Stimulated activated CD4-positive, alpha-beta T cell treated with anti-CD3 and anti-CD28 coated beads, Interleukin-12 subunit alpha, Interleukin-12 subunit beta, amount 100 ng/mL, for 24 hours (primary cell): ENCODE measurements at places on chromosomes 11 and 22.

DNA sequence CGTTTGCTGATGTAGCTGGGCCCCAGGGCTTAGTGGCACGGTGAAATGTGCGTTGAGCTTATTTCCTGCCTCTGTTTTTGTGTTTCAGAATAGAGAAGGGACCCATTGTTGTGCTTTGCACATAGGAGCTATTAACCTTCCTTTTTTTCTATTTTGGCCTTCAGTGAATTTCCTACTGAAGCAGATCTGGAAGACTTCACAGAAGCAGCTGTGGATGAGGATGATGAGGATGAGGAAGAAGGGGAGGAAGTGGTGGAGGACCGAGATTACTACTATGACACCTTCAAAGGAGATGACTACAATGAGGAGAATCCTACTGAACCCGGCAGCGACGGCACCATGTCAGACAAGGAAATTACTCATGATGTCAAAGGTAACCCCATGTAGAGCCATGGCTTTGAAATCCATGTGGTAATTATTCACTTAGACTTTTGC lies 37.4 kb upstream of the ST14 start:
- DNase-seq, result no peak

- no peak for DNase-seq
Observed at GRCh38 chr11:75598264-75598663, 36.2 kb downstream of the SERPINH1 start.

GRCh38 chr11:12106501-12106900 lies 3.9 kb upstream of the MICAL2 start:
- DNase-seq, result no peak

DNA sequence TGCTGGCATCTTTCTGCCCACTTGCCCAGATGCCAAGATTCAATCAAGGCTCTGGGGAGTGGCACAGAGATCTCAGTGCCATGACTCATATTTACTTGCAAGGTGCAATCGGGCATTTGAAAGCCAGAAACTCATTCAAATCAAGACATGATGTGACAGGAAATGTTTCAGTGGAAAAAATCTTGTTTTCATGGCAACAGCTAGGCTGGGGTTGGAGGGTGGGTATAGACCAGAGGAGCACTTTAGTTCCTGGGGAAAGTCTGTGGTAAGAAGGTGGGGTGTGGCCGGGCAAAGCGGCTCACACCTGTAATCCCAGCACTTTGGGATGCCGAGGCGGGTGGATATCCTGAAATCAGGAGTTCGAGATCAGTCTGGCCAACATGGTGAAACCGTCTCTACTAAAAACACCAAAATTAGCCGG lies 1.2 kb downstream of the MAJIN start:
- peak; percentile 20 for DNase-seq

DNA sequence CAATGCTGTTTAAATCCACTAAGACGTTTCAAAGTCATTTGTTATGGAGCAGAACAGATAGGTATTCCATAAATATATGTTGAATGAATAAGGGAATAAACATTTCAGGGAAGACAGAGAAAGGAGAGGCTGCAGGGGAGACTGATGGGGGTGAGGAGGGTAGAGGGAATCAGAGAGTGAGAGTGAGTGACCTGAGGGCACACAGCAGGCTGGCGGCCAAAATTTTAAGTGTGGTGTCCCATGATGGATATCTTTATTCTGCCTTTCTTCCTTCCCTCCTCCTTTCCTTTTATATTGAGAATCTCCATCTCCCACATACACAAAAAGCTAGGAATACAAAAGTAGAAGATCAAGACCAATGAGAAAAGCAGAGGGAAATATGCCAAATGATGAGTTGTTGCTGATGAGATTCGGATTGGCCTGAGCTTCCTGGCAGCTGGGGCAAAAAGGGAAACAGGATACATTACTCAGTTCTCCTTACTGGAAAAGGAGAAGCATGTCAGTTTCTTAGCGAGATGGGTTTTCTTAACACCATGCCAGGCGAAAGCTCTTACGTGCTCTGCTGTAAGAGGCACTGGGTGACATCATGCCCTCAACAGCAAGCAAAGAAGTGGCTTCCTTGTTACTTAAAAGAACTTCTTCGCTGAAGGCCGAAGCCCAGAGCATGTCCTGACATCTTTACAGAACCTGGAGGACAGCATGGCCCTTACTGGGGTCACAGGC lies 11.2 kb upstream of the CYTH4 start:
- no peak for DNase-seq

DNA sequence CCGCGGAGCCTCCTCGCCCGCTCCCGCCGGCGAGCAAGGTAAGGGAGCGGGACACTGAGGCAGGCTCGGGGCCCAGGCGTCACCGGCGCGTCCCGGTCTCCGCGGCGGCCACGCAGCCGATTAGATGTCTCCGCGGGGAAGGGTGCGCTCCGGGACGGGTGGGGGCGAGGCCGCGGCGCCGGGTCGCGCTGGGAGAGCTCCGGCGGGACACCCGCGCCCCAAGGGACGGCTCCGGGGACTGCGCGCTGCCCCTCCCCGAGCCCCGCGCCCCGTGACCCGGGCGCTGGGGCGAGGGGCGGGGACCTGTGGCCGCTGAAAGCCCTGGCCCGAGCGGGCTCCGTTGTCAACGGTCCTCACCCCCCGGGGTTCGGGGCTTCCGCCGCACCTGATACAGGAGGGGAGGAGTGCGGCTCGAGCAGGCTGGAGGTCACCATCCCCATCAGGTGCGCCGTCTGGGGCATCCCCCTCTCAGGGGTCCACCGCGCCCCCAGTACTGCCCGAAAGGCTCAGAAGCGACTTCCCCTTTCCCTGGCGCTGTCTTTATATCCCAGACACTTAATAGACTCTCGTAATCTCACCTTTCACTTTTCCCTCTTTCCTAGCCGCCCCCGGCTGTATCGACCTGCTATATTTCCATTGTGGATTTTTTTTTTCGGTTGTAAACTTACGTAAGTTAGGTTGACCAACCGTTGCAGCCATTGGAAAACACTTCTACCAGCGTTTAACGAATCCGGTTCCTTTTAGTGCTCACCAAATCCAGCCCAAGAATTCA lies 573 bp downstream of the PPFIA1 start:
- DNase-seq, result peak; percentile 14

DNA sequence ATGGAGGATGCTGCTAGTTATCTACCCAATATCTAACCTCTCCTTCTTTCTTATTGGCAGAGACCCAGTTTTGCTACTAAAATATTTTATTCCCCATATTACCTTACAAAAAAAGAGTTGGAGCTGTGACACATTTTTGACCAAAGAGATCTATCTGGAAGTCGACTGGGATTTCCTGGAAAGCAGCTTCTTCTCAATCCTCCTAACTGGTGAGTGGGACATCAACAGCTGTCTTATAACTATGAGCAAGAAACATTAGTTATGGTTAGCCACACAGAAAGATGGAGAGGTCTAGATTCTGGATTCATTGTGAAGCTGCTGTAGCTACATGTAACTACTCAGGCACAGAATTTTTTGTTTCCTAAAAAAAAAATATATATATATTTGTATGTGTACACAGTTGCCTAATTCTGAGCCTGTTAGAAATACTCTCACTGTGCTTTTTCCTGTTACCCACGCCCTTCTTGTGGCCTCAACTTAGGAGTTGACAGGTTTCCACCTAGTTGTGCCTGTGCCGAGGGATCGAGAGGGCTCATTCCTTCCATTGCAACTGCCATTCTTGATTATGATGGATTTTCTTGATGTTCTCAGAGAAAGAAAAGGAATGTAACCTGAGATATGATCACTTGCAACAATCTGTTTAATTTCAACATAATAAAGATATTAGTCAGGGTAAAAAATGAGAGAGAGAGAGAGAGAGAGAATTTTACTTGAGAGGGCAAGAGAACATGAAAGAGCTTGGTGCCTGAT lies 142.0 kb downstream of the SLC17A6 start:
- DNase-seq, result no peak

GRCh38 chr11:48154151-48154550 lies 62.5 kb upstream of the OR4B1 start:
- no peak for DNase-seq

DNA sequence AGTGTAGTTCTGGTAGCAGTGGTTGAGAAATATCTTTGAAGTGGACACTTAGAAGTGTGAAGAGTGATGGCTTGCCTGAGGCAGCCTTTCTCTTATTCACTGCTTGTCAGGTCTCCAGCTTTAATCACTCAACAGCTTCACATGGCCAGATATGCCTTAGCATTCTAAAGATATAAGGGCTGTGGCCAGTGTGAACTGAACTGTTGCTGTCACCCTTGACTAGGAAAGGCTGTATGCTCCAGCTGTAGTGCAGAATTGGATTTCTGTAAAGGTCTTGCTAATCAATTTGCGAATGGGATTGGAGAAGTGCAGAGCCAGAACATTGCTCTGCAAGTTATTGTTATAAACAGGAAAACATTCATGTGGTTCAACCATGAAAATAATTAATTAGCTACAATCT lies 266.7 kb downstream of the TMEM135 start:
- no peak for DNase-seq

GRCh38 chr11:67494371-67495233 lies 10.6 kb downstream of the PITPNM1 start:
- DNase-seq, result no peak

DNA sequence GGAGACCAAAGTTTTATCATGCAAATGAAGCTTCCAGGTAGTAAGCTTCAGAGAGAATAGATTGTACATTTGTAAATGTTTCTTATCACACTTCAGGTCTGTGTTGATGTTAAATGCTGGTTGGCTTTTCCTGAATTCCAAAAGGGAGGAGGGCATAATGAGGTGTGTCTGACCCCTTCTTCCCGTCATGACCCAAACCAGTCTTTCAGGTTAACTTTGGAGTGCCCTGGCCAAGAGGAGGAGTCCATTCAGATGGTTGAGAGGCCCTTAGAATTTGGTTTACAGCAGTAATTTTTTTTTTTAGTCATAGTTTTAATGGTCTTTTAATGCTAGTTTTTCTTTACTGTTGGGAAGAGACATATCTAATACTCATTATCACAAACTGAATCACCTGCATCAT lies 2.5 kb downstream of the OR6X1 start:
- DNase-seq, result no peak

DNA sequence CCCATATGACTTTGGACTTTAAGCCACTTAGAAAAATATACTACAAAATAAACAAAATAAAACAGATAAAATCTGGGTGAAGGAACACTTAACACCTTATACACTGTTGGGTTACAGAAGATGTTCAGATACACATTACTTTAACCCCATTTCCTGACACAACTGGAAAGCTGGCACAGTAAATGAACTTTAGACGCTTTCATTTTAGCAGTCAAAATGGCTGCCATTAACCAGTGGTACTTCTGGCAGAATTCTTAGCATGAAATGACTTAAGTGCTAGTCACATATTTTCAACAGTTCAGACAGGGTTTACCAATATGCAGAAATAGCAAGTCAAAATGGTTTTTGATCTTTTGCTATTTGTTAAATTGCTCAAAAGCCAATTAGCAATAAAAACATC lies 37.9 kb downstream of the PIK3C2A start:
- no peak for DNase-seq

- no peak for DNase-seq
Observed at GRCh38 chr11:130652671-130653335, 204.4 kb downstream of the ADAMTS15 start.

DNA sequence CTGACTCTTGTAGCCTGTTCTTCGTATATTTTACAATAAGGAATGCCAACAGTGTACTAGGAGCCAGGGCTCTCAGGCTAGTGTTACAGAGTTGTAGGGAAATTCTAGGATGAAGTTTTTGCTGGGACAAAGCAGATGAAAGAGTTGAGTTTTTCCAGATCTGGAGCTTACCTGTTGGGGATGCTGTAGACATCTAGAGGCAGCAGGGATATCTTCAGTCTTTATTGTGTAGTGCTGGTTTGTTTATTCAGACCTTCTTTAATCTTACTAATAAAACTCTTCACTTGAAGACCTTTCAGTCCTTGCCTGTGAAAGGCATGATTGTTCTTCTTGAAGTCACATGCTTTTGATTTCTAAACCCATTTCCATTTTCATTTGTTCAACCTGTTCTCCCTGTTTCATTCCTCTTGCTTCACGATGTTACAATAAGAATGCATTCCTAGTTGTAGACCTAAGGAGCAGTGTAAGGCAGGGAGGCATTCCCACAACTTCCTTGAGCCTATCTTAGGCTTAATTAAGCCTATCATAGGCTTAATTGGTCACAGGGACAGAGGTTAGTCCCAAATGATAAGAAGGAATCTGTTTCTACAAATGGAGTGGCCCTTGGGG lies 7.9 kb upstream of the SLC37A2 start:
- no peak for DNase-seq

- DNase-seq, result no peak
Observed at GRCh38 chr11:72327606-72328005, 83.6 kb upstream of the PHOX2A start.

DNA sequence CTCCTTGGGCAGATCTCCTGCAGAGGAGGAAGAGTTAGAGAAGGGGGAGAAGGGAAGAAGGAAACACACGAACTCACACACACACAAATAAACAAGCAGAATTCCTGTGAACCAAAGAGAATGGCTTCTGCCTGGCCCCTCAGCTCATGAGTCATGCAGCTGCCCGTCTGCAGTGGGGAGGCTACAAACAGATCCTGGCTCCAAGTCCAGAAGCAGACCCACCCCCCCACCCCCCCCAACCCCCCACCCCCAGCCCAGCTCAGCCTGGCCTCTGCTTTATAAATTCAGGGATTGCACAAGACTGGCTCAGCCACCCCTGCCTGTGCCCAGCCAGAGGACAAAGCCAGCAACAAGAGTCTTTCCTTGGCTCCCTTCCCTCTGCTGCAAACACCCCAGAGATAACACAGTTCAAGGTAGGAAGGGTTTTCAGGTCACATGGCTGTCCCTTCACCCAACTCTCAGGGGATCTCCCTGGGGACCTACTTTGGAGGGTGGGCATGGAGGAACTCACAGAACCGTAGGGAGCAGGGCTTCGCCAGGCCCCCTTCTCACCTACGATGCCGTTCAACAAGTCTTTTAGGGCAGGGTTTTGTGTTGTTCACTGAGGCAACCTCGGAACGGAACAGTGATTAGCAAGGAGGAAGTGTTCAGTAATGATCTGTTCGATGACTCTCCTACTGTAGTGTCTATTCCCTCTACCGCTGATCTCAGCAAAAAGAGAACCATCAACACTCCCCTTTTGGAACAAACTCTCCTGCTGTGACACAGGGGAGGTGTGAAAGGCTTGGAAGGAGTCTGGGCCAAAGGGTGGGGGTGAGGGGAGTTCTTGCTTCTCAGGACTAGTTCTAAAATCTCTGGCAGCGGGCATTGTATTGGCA lies 35.5 kb downstream of the RPL27A start:
- DNase-seq, result no peak

GRCh38 chr11:99307510-99308088 lies 286.9 kb downstream of the CNTN5 start:
- no peak for DNase-seq

DNA sequence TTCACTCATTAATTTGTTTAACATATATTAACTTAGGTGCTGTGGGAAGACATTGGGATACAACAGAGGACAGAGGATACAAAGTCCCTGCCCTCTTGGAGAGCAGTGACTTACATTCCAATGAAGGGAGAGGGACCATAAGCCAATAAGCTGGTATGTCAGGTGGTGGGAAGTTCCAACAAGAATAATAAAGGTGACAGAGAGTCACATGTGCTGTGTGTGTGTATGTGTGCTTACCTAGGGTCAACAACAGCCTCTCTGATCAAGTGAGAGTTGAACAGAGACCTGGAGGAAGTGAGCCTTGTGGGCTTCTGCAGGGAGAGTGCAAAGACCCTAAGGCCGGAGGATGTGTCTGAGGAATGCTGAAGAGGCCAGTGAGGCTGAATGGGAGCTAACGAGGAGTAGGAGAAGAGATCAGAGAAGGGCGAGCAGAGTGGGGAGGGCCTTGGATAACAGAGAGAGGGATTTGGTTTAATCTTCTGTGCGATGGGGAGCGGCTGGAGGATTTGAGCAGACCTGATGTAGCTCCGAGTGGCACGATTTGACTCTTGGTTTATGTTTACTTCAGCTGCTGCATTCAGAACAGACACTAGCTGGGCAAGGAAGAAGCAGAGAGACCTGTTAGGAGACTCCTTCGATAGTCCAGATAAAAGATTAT lies 35.3 kb downstream of the MAP6 start:
- DNase-seq, result no peak
